ENCODE measurements at places on chromosomes 1 and 21. TPM values are rescaled to one million over a fixed set of nuclear protein-coding genes. Genes with fewer than 3 reads are reported as not detected.

DNA sequence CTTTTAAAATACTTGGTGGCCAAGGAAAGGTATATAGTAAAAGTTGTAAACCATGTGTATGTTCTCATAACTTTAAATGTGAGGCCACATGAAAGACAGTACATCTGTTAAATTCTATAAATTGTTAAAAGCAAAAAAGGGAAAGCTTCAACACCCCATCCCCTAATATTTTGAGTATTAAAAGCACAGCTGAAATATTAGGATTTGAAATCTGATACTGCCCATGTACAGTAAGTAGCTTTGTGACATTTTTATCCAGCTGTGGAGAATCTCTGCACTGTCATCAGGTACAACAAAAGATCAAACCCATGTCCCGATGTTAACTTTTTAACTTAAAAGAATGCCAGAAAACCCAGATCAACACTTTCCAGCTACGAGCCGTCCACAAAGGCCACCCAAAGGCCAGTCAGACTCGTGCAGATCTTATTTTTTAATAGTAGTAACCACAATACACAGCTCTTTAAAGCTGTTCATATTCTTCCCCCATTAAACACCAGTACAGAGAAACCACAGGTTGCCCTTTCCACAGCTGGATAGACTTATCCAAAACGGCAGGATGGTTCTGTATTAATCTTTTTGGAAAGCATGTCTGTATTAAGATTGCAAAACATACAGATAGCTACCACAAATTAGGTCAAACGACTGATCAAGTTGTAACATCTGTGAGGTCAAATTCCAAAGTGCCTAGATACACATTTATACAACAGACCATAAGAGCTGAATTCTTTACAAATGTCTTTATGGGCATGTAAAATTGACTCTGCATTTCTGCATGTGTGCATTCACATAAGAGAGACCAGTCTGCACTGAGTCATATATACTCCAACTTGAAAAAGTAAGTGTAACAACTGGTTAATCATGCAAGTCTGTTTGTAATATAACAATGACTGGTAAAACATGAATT, 5.2 kb downstream of the IRF2BP2 start:
- no peak for DNase-seq

Gene NUAK2
- total RNA-seq, result 12.4 TPM

Gene LCE3E
- not detected for total RNA-seq

DNA sequence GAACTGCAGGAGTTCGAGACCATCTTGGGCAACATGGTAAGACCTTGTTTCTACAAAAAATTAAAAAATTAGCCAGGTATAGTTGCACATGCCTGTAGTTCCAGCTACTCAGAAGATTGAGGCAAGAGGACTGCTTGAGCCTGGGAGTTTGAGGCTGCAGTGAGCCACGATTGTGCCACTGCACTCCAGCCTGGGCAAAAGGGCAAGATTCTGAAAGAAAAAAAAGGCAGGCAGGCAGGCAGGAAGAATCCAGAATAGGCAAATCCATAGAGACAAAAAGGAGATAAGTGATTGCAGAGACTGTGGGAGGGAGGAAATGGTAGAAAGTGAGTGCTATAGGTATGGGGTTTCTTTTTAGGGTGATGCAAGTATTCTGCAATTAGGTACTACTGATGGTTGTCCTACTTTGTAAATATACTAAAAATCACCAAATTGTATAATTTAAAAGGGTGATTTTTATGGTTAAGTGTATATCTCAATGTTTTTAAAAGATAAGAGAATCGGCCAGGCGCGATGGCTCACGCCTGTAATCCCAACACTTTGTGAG, 29.4 kb downstream of the ZZZ3 start:
- no peak for DNase-seq

GRCh38 chr1:204909109-204909508, 38.4 kb downstream of the NFASC start:
- DNase-seq, result no peak

GRCh38 chr1:82775406-82776000, 974.8 kb downstream of the ADGRL2 start:
- DNase-seq, result peak; percentile 56

GRCh38 chr1:228143480-228144192, 3.6 kb downstream of the GUK1 start:
- DNase-seq, result no peak

GRCh38 chr1:13949546-13949945, 249.6 kb downstream of the PRDM2 start:
- no peak for DNase-seq

- DNase-seq, result no peak
Measured at GRCh38 chr1:33387625-33388024, 43.3 kb downstream of the PHC2 start.

Gene EPB41
- 36.5 TPM for total RNA-seq

GRCh38 chr1:32205401-32206370, at the start of gene IQCC:
IQCC (plus strand) TSS chr1:32205671; CDS start chr1:32205682, 11 bp downstream.
- peak; percentile 94 for DNase-seq

GRCh38 chr1:54652168-54652567, 10.6 kb downstream of the MROH7 start:
- no peak for DNase-seq

Gene RBM15
- total RNA-seq, result 39.1 TPM

DNA sequence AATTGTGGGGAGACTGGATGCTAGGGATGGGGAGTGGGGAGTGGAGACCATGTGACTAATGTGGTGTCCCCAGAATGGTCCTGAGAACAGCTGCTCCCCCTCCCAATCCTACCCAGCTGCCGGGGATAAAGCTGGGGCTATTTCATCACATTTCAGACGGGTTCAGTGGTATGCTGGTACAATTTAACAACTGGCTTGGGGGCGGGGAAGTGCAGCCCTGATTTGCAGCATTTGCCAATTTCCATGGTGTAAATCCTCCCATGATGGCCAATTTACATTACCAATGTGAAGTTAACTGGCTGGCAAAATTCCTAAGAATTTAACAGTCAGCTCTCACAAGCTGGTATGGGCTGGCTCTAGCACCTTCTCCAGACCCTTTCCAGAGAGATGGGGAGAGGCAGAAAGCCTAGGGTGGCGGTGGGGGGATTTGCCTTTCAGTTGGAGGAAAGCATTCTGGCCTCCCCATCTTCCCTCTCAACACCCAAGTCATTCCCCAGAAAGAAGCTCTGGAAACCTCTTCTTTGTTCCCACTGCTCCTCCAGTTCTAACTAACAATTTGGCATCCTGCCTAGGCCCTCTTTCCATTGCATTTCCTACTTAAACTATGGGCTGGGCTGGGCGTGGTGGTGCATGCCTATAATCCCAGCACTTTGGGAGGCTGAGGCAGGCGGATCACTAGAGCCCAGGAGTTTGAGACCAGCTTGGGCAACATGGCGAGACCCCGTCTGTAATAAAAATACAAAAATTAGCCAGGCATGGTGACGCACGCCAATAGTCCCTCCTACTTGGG, 11.3 kb upstream of the ADGRB2 start:
- no peak for DNase-seq

GRCh38 chr1:186636786-186637185, 43.4 kb downstream of the PTGS2 start:
- no peak for DNase-seq

GRCh38 chr1:18110968-18111367, 3.4 kb downstream of the IGSF21 start:
- no peak for DNase-seq

- DNase-seq, result no peak
Measured at GRCh38 chr1:63922848-63923247, 149.0 kb downstream of the ROR1 start.

Gene GPR37L1
- total RNA-seq, result under 0.01 TPM

- DNase-seq, result no peak
Measured at GRCh38 chr1:77413541-77414335, 131.9 kb downstream of the AK5 start.

Gene OVAAL
- total RNA-seq, result not detected

Gene SPRR2A
- not detected for total RNA-seq

Data from Daoy (cell line).